ENCODE measurements at places on chromosomes 3 and 15.
A peak's percentile ranks its signal among the peaks of the same experiment; 100 is the strongest.

- DNase-seq: peak; percentile 67
These were observed 25.3 kb downstream of the EXOG start for GRCh38 chr3:38521391-38521987.

GRCh38 chr3:57627976-57628375 is 30.8 kb upstream of the ARF4 start:
- DNase-seq: no peak

DNA sequence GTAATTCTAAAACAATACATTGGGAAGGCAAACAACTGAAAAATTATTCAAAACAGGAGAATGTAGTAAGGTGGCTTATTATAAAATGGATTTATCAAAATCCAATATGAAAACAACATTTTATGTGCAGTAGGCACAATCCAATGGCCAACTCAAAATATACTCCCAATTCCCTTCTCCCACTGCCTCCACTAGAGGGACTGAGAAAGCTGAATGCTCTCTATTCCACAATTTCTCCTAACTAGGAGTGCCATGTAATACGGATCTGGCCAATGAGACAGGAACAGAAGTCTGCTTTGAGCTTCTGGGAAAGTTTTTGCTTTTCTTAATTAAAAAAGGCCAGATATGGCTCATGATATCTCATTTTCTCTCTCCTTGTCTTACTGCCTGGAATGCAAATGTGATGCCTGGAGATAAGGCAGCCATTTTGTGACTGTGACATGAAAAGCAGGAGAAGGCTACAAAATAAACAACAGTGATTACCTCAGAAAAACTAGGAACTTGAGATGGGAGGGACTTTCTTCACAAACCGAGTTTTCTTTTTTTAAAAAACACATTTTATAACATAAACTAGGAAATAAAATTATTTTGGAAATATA is 18.8 kb upstream of the VGLL4 start:
- DNase-seq: no peak

- peak; percentile 95 for DNase-seq
These were observed 70.8 kb downstream of the RAB11A start for GRCh38 chr15:65939901-65940617.

DNA sequence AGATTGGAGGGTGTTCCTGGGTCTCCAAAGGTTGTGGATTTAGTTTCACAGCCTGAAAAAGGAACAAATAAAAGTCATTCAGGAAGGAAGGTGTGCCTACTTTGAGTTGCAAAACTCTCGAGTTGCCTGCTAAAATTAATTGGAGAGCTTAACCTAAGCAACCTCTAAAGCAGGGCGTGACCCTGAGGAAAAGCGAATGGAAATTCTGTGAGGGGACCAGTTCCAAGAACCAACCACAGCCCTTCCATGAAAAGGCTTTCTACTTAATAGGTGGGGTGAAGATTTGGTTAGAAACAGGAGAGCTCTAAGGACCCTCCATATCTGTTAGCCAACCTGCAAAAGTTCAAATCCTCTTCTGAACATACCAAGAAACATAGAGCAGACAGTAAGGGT is 1.5 kb downstream of the CD80 start:
- no peak for DNase-seq

DNA sequence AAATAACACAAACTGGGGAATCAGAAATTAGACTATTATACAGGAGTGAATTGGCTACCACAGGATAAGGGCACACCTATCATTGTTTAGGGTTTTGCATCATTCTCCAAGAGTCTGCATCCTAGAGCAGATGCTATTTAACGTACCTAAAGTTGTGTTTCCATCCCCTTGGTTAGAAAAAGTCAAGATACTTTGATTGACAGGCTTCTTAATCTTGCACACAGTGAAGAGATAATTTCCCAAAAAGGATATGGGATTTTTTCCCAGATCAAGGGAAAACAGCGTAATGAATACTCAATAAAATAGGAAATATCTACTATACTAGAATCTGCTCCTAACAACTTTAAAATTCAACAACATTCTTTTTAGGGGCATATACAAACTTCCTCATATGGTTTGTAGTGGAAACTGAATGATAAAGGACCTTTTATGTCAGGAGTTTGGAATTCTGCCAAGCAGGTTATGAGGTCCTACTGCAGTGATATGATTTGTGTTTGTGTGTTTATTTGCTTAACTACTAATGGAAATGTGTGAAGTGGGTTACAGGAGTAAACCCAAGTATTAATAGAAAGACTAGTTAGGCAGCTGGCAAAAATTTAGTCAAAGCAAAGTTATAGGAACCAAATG is 124.1 kb upstream of the MME start:
- DNase-seq: no peak

DNA sequence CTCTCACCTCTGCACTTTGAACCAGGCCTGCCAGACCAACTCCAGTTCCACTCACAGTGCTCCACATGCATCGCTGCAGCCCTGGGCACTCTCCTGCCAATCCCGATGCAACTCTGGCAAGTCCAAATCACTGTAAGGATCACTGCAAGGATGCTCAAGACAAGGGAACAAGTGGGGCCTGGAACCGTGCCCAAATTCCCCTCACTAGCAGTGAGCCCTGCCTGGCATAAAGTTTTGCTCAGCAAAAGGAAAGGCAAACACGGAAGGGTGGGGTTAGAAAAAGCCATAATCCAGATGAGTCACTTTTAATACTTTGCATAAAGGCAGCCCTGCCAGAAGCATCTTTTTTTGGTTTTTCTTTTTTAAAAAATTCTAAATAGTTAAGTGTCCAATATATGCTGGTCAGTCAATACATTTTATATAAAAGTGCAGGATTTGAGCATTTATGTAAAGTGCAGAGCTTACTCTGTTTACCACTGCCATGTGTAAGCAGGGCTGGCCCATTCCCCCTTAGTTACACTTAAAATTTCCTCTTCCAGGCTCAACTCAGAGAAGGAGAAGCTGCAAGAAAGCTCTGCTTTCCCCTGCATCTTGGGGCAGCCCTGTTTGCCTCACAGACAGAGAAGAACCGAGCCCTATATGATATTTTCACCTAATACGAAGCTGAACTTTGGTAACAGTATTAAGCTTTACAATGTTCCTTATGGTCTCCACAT is 102.2 kb downstream of the CD47 start:
- peak; percentile 75 for DNase-seq

DNA sequence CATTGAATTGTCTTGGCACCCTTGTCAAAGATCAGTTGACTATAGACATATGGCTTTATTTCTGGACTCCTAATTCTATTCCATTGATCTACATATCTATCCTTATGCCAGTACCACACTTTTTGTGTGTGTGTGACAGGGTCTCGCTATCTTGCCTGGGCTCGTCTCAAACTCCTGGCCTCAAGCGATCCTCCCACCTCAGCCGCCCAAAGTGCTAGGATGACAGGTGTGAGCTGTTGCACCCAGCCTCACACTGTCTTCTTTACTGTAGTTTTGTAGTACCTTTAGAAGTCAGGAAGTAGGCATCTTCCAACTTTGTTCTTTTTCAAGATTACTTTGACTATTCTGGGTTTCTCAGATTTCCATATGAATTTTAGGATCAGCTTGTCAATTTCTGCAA is 24.3 kb downstream of the CDAN1 start:
- DNase-seq: no peak

GRCh38 chr3:101854608-101855304 is 5.4 kb downstream of the NFKBIZ start:
- DNase-seq: no peak

- DNase-seq: peak; percentile 37
These were observed 32.0 kb downstream of the MAP4 start for GRCh38 chr3:47984075-47984728.

DNA sequence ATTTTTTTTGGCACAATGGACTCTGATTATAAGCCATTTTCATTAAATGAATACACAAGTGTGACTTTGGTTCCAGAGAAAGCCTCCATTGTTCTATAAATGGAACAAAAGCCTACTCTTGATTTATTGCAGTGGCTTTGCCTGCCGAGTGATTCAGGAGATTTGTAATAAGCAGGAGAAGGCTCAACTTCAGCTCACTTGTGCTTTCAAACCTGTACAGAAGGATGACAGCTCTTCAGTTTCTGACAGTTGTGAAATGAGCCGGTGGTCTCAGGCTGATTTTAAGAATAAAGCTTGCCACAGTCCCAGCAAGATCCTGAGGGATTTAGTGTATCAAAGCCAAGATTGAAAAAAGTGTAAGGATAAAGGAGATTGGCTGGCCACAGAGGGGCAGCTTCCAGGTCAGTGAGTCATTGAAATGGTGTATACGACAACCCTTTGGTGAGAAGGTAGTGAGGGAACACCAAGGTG is 438.8 kb upstream of the TGFBR2 start:
- DNase-seq: no peak

GRCh38 chr3:2623436-2623835 is 486.7 kb downstream of the IL5RA start:
- no peak for DNase-seq

- peak; percentile 75 for DNase-seq
These were observed 155.6 kb downstream of the NECTIN3 start for GRCh38 chr3:111227216-111227615.

GRCh38 chr3:29349049-29349448 is 68.2 kb downstream of the RBMS3 start:
- no peak for DNase-seq

All from AG20443 (cell line).